Stimulated activated CD8-positive, alpha-beta memory T cell treated with anti-CD3 and anti-CD28 coated beads, Interleukin-15, amount 100 ng/mL, for 1 hour (primary cell): ENCODE measurements at places on chromosomes 5 and 9.

DNA sequence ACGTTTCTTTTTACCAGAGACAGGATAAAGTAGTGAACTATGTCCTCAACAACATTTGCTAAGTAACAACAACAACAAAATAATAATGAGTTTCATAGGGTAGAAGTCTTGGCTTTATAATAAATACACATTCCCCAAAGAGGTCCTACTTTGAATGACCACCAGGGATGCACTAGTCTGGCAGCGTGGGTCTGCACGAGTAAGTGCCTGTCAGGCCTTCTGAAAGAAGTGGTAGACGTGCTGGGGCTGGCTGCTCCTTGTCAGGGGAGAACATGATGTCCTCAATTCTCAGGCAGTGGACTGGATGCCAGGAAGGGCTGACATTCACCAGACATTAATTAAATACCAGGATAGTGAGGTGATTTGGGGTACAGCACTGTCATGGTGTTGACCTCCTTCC lies 331.1 kb downstream of the TMEM38B start:
- no peak for DNase-seq

- no peak for DNase-seq
Observed at GRCh38 chr5:7904170-7904569, 35.2 kb downstream of the MTRR start.

DNA sequence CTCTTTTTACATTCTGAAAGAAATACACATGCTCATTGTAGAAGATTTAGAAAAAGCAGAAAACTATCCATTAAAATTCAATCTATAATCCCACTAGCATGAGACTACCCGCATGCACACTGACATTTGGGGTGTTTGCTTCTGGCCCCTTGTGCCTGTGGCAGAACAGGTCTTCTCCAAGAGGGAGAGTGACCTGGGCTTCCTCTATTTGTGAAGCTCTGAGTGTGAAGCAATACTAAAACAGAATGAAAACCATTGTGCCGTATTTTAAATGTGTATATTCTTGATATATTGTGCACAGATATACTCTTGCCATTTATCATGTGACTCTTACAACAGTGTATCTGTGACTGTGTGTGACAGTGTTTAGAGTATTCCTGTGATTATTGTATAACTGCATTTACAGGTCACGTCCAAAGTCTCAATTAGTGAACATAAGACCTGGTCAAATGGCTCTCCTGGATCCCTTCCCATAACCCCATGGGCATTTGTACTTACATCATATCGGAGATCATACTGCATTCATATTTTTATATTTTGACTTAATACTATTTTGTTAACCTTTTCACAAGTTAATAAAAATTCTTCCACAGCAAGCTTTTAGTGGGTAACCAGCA lies 14.7 kb upstream of the CPEB4 start:
- DNase-seq, result no peak

- DNase-seq, result no peak
Observed at GRCh38 chr5:176608937-176609723, 826 bp downstream of the GPRIN1 start.

DNA sequence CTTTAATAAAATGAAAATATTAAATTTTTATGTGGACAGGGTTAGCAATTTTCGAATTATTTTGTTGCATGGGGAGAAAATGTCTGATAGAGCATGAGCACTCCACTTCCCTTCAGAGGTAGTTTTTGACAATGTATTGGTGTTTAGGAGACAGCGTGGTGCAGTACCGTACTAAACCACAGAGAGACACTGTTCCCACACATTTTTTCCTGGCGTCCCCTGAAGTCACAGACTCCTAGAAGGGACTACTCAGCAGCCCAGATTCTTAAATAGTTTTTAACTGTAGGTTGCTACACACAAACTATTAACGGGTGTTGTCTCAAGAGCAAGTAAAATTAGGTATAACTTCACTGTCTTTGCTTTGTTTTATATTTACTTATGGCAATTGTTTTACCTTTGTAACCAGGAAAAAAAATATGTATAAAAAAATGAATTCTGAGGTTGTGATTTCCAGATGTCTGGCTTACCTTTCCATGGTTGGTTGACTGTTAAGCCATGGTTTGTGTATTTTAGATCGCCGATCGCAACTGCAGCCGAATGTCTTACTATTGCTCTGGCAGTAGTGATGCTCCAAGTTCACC lies 171.2 kb downstream of the DOCK8 start:
- DNase-seq, result no peak

GRCh38 chr5:170554521-170555267 lies 50.9 kb downstream of the KCNIP1 start:
- DNase-seq, result no peak

DNA sequence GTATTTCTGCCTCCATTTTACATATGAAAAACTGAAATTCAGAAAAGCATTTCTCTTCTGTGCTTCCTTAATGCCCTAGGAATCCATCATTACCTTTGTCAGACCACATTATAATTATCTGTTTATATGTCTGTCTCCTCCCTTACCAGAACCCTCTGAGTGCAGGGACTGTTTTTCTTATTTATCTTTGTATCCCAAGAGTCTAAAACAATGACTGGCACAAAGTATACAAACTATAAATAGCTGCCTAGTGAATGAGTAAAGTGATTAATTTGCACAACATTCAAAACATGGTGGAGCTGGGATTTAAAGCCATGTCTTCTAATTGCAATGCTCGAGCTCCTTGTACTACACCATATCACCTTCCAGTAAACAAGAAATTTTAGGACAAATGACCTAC lies 49.3 kb upstream of the HK3 start:
- no peak for DNase-seq

DNA sequence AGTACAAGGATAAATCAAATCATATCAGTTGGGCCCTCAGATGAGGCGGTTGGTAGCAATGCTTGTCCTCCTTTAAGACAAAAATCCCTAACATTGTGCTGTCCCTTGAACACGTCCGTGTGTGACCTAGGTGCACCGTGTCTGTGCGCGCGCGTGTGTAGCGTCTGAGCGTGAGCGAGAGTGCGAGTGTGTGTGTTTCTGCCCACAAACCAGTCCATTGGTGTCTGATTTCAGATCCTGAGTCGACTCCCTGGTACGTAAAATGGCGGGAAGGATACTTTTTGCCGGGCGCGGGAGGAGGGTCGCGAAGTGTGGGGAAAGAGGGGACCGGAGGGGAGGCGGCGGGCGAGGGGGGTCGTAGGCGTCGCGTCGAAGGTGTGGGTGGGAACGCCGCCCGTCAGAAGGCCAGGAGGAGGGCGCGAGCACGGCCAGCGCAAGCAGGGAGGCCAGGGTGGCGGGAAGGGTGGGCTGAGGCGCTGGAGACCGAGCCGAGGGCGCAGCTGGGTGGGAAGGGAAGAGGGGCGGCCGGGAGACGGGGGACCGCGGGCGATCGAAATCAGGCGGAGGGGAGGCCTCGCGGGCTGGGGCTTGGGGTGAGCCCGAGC lies 8.9 kb downstream of the OTP start:
- no peak for DNase-seq

GRCh38 chr5:77751328-77752023 lies 24.7 kb downstream of the TBCA start:
- no peak for DNase-seq

DNA sequence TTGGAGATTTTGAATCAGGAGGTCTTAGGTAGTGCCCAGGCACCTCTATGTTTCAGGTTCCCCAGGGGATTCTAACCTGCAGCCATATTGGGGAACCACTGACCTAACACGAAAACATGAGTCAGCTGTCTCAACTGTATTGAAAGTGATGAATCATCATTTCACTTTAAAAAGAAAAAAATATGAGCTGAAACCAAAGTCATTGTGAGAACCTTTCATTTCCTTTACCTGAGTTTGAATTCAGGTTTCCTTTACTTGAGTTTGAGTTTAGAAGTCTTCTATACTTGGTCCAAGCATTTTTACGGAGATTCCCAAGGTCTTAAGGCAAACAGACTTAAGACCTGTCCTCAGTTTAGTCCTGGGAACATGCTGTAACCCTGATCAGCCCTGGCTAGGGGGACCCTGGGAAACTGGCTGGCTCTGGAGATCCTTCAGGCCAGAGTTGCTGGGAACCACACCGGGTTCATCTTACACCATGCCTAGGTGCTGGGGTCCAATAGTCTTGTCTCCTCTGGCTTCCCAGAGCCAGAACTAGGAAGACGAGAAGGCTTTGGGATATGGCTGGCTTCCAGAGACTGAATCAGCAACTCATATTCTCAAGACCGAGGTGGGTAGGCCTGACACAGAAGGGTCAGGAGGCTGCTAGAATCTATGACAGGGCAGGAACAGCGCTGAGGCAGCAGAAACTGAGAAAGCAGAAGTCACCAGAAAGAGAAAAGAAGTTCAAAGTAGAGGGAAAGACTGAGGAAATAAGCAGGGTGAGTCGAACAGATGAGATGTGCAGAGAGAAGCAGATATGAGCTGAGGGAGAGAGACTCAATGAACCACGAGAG lies 16.4 kb upstream of the PDCD1LG2 start:
- DNase-seq, result no peak

GRCh38 chr5:8528106-8528505 lies 659.2 kb downstream of the MTRR start:
- DNase-seq, result no peak

GRCh38 chr5:141960018-141960417 lies 2.0 kb upstream of the PCDH12 start:
- no peak for DNase-seq

GRCh38 chr5:135223891-135224625 lies 175.0 kb downstream of the MACROH2A1 start:
- DNase-seq, result no peak

- DNase-seq, result no peak
Observed at GRCh38 chr9:107898761-107899160, 409.2 kb upstream of the KLF4 start.

GRCh38 chr5:42216904-42217303 lies 206.3 kb upstream of the GHR start:
- no peak for DNase-seq

DNA sequence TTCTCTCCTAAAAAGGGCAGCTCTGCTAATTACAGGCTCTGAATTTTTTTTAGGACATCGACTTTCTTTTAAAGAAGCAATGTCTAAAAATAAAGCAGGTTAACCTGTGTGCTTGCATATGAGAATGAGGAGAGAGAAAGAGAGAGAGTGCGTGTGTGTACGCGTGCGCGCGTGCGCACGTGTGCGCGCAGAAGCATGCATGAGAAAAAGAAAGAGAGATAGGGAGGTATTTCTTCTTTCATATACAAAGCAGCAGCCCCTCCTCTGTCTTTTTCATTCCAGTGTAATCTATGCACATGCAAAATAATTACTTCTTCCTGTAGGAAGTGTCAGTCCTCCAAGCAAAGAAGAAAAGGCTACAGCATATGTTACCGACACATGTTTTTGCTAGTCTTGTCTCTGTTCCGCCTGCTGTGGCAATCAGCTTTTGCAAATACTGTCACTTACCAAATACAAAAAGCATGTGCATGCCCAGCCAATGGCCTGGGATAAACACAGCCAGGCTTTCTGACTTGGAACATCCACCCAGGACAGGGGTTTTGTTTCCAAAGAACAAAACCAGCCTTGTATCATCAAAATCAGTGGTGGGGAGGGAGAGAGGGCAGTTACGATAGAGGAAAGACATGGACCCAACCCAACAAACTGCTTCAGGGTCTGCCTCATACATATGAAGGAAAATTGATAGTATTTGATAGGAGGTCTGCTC lies 252.3 kb upstream of the SLC24A2 start:
- no peak for DNase-seq

DNA sequence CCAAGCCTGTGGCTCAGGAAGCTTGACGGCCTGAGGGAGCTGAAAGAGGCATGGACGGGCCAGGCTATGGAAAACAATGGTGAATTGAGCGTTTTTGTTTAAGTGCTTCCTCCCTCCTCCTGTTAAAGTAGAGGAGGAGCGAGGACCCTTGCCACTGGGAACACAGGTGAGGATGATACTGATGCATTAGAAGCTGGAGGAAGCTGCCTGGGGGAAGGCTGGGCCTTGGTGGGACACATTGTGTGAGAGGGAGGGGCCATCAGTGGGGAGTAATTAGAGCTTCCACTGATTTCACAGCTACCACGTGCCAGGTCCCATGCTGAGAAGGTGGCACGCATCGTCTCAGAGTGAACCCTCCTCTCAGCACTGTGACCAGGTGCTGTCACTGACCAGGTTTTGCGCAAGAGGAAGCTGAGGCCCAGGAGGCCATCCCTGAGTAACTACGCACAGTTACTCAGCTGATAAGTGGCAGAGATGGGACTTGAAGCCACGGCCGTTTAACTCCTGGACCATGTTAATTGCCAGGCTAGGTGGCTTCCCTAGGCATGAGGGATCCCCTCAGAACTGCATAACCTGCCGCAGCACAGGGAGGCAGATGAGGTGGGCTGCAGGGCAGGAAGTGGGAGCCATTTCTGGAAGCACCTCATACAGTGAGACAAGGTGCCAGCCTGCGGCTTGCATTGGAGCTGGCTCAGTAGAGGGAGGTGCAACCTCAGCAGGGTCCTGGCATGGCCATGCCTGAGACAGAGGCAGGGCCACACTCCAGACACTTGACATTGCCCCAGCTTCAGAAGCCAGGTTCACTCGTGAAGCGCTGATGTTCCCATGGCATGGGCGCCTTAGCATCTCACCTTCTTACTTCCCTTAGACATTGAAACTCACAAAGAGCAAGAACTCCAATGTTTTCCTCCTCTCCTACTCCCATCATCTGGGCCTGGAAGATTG lies 195.3 kb upstream of the MVB12B start:
- DNase-seq, result no peak

DNA sequence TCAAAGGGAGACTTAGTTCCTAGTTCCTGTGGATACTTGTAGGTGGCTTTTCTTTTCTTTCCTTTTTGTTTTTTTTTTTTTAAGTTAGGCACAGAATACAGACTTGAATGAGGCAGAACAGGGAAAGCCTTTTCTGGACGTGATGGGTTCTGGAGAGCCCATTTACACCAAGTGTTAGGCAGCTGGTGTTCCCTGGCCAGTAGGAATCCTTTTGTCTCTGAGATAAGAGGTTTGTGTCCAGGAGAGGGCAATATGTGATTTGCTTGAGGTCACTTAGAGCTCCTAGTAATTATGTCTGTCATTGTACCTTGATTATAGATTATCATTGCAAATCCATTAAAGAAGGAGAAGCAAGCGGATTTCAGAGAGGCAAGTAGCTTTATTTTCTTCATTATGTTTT lies 9.1 kb downstream of the MEGF10 start:
- no peak for DNase-seq

DNA sequence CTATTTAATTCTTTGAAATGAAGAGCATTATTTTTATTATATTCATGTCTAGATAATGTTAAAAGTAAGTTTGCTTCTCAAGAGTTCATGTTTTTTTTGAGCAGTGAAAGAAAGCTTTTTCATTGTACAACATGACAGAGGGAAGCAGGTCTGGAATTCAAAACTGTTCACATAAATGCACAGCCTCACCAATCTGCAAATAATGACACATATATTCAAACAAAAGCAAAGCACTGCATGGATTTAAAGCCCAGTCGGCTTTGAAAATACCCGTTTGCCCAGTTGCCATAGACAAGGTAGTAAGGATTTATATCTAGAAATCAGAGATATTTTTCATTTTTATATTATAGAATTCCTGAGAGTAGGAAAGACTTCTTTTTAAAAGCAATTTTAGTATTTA lies 201.8 kb downstream of the CD180 start:
- no peak for DNase-seq
